NCI-H2081 (cell line): ENCODE measurements at places on chromosomes 6 and 20.
A peak's percentile ranks its signal among the peaks of the same experiment; 100 is the strongest.

DNA sequence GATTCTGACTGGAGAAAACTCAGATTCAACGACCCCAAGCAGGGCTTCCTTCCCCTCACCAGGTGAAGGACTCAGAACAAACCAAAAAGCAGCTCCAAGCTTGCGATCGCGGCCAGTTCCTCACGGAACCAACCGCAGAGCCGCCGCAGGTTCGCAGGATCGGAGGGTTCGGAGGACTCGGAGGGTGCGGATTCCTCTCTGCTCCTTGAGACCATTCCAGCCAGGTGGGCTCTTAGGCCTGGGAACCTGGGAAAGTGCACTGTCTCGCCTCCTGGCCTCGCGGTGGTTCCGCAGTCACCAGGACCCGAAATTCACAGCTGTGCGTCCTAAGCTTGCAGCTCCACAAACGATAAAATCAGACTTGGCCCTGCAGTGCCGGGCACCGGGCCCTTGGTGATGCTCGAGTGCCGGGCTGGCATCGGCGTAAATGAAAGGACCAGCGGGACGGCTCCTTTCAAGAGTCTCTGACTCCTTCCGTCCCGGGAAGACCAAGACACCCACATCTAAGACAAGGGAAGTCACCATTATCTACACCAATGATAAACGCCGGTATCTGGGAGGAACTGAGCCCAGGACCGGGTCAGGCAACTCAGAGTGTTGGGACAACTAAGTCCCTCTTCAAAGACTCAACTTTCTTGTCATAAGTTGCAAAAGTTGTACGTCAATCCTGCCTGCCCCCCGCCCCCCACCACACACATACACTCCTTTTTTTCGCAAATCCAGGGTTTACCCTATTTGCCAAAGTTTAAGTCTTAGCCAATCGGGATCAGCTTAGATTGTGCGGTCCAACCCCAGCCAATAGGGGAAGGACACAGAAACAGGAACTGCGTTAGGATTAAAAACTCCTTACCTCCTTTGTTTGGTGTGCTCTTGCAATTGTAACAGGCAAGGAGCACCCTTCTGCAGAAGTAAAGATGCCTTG lies 69.8 kb upstream of the PRSS16 start:
- DNase-seq = peak; percentile 83

DNA sequence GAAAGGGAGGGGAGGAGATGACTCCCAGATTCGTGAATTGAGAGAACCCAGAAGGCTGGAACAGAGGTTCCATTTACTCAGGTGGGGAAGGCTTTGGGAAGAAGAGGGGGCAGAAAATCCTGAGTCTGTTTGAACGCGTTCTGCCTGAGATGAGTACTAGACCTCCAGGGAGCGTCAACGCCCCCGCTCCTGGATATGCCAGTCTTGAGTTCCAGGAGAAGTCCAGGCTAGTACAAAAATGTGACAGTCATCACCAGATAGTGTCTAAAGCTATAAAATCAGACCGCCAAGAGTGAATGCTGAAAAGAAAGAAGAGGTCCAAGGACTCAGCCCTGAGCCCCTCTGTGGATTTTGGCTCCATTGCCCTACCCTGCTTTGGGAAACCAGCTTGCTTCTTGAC lies 8.6 kb downstream of the AHCY start:
- DNase-seq = no peak

GRCh38 chr20:22673467-22673866 lies 89.1 kb upstream of the FOXA2 start:
- no peak for DNase-seq

- no peak for DNase-seq
These were observed 123.5 kb downstream of the DST start for GRCh38 chr6:56518995-56519767.

DNA sequence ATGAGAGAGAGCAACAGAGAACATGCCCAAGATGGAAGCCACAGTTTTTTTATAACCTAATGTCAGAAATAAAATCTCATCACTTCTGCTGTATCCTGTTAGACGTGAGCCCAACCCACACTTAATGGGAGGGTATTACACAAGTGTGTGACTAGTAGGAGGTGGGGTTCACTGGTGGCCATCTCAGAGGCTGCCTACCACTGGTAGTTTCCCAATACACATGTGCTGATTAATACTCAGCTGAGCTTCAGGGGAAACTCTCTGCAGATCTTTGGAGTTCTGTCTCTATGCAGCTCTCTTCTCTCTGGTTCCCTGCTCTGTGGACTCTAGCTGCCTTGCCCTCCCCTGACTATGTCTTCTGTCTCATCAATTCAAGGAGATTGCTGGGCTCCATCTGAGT lies 35.7 kb downstream of the CNBD2 start:
- no peak for DNase-seq
